Ascending aorta (tissue), 2 donors: ENCODE measurements at places on chromosomes 5 and 9. TPM values are rescaled to one million over a fixed set of nuclear protein-coding genes. Genes with fewer than 3 reads are reported as not detected.

DNA sequence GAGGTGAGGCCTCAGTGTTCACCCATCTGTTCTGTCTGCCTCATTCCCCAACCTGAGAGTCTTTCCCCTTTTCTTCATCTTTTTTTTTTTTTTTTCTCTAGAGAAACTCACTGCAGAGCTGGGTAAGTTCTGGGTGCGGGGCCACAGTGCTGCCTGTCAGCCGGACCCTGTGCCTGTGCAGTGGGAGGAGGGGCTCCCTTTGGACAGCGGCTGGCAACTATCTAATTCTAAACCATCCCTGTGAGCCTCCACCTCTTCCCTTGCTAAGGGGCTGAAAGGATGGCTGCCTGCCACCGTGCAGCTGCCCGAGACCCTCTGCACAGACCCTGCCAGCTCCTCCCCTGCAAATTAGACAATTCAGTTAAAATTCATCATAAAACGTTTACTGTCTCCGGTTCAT, 14.1 kb downstream of the BTNL9 start:
- peaks cover 8% of the 10 kb centered on the region for H3K4me1 ChIP-seq
- H3K4me3 ChIP-seq = no peak overlapping the region
- no peaks in the 10 kb centered on the region for H3K36me3 ChIP-seq
- peaks cover 9% of the 10 kb centered on the region for H3K27me3 ChIP-seq
- H3K27ac ChIP-seq = no peak overlapping the region

CTNNA1 gene
- total RNA-seq = 310 TPM

DNA sequence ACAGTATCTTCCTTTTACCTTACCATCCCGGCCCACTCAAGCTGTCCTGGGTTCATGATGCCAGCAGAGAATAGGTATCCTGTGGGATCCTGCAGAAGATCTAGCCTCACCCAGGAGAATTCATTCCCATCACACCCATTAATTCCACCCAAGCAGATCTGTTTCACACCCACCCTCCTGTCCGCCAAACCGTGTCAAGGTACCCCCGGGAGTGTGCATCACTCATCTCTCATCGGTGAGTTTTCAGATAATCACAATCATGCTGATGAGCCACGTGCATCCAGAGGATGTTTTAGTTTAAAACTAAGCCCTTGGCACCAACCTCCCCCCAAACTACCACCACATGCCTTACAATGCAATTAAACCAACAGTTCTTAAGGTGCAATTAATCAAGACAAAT, 18.8 kb downstream of the ANKH start:
- H3K27me3 ChIP-seq = no peaks in the 10 kb centered on the region
- H3K36me3 ChIP-seq = no peaks in the 10 kb centered on the region
- no peak for DNase-seq
- H3K4me3 ChIP-seq = no peak overlapping the region
- peaks cover 4% of the 10 kb centered on the region for H3K4me1 ChIP-seq

DNA sequence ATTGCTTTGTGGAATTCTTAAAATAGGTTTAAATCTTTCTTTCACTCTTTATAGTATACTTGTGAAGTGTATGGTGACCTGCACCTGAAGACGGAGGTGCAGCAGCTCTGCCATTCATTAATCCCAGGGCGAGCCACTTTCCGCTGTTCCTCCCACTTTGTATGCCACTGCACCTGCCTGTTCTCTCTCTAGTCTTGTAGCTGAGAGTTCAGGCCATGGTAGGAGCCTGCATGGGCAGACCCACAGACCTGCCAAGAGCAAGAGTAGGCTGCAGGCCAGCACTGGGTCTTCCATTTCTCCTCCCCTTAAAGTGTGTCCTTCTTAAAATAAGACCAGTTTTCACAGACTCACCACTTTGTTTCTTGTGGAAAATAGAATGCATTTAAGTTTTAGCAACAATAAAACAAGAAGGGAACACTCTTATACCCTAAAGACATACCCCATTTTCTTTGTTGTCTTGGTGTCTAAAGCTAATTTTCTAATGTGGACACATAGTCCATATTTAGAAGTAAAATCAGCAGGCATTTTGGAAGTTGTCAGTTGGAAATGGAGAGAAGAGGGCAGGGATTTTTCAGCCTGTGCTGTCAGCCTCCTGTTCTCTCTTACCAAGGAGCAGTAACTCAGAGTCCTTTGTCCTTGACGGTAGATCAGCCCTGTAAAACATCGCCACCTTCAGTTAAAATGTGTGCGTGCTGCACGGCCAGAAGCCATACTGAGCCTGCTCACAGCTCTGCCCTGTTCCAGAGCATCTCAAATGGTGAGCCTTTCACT, 103.2 kb downstream of the SNCAIP start:
- H3K27me3 ChIP-seq = no peaks in the 10 kb centered on the region
- H3K36me3 ChIP-seq = no peaks in the 10 kb centered on the region
- no peak overlapping the region for H3K4me3 ChIP-seq
- no peak overlapping the region for H3K27ac ChIP-seq
- no peak for DNase-seq
- H3K4me1 ChIP-seq = no peaks in the 10 kb centered on the region

GRCh38 chr9:126506361-126507317, 107.1 kb upstream of the LMX1B start:
- no peaks in the 10 kb centered on the region for H3K4me1 ChIP-seq
- no peaks in the 10 kb centered on the region for H3K27me3 ChIP-seq
- H3K27ac ChIP-seq = no peak overlapping the region
- H3K4me3 ChIP-seq = no peak overlapping the region

CTNND2 gene
- total RNA-seq = 0.11 TPM

DNA sequence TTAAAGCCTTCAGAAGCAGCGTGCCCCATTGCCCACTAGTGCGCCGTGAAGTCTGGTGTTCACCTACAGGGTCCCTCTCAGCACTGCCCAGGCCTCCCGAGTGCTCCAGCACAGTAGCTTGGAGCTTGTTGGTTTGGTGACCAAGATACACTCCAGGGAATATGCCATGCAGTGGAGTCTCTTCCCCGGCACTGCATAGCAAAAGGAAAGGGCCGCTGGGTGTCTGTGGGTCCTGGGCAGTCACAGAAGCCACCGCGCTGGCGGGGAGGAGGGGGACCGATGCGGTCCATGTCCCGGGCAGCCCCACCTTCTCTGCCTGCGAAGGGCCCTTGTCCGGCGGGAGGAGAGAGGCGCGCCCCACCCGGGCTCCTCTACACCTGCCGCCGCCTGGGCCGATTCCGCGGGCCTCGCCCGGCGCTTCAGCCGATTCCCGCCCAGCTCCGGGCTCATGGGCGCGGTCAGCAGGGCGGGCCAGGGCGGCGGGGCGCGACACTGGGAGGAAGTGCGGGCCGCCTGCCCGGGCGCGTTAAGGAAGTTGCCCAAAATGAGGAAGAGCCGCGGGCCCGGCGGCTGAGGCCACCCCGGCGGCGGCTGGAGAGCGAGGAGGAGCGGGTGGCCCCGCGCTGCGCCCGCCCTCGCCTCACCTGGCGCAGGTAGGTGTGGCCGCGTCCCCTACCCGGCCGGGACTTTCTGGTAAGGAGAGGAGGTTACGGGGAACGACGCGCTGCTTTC, at the start of gene SYK:
Gene SYK, plus strand, starts transcription at position 579 of the 732 bp plus-strand sequence. CDS start 42,080 bp downstream, outside the sequence.
- DNase-seq = peak; percentile 74
- no peaks in the 10 kb centered on the region for H3K36me3 ChIP-seq
- peak within 1 kb of the TSS; percentile 58 for H3K27ac ChIP-seq
- H3K4me3 ChIP-seq = peak within 1 kb of the TSS; percentile 4
- no peaks in the 10 kb centered on the region for H3K27me3 ChIP-seq
- H3K4me1 ChIP-seq = no peaks in the 10 kb centered on the region

ADAMTS12 gene
- 1.4 TPM for total RNA-seq

COL23A1 gene
- 4.3 TPM for total RNA-seq

FAM163B gene
- not detected for total RNA-seq

DNA sequence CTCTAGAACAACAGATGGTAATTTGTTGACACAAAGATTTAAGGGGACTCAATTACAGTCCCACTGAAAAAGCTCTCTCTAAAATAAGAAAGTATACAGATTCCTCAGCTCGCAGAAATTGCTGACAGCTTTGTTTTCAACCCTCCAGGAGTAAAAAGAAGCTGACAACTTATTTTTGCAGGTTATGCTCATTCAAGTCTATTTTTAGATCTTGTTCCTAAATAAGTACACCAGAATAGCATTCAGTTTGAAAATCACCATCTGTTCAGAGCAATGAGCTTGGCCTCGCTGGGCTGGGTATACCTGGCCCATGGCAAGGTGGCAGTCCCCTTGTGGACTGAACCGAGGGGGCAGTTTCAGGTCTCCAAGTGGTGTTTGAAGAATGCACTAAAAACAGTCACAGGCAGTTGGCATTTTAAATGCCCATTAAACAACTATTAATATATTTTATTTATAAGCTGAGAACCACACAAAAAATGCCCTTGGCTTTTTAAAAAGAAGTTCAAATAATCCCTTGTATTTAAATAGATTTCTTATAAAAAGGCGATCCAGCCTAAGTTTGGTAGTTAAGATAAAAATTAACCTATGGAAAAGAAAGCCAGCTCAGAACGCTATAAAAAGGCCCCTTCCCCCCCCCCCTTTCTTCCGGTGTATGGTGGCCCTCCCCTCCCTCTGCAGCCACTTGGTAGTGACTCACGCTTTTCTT, 169.2 kb downstream of the AUH start:
- H3K4me3 ChIP-seq = no peak overlapping the region
- peak; percentile 64 for DNase-seq
- H3K27me3 ChIP-seq = no peaks in the 10 kb centered on the region
- peak overlapping the region; percentile 98 for H3K27ac ChIP-seq
- peaks cover 6% of the 10 kb centered on the region for H3K4me1 ChIP-seq
- H3K36me3 ChIP-seq = no peaks in the 10 kb centered on the region

DNA sequence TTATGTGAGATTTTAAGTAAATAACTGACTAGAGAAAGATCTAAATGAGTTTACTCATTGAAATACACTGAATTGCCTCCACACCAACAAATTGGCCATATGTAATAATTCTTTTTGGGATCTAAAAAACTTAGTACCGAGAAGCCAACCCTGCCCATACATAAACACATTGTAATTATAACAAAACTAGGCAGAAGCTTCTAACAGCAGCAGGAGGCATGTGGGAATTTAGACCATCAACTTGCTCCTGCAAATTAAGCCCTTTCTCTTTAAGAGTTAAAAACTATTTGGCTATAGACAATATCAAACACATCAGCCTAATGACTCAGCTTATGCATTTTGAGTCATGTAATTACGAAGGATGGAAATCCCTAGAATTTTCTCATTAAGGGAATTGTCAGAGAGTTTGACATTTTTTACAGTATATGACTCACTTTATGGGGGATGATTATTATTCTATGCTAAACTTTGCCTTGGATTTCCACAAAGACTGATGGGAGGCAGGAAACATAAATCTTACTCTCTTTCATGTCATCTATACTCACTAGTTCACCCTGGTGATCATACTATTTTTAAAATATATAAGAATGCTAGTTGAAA, 1.0 kb downstream of the IL7R start:
- no peak for DNase-seq
- no peaks in the 10 kb centered on the region for H3K36me3 ChIP-seq
- no peak overlapping the region for H3K4me3 ChIP-seq
- no peaks in the 10 kb centered on the region for H3K27me3 ChIP-seq
- no peaks in the 10 kb centered on the region for H3K4me1 ChIP-seq

GRCh38 chr9:87898151-87898550, 15.5 kb downstream of the SPATA31E1 start:
- no peak overlapping the region for H3K4me3 ChIP-seq
- H3K27me3 ChIP-seq = no peaks in the 10 kb centered on the region
- H3K27ac ChIP-seq = no peak overlapping the region
- no peaks in the 10 kb centered on the region for H3K4me1 ChIP-seq

GRCh38 chr5:36177154-36177553, 25.2 kb downstream of the SKP2 start:
- DNase-seq = no peak
- H3K36me3 ChIP-seq = peaks cover 29% of the 10 kb centered on the region
- no peaks in the 10 kb centered on the region for H3K27me3 ChIP-seq
- no peak overlapping the region for H3K27ac ChIP-seq

GRCh38 chr5:179268966-179269693, 76.1 kb downstream of the ADAMTS2 start:
- no peaks in the 10 kb centered on the region for H3K27me3 ChIP-seq
- peak overlapping the region; percentile 70 for H3K27ac ChIP-seq
- DNase-seq = peak; percentile 55
- peaks cover 22% of the 10 kb centered on the region for H3K4me1 ChIP-seq

TICAM2 gene
- 0.53 TPM for total RNA-seq

DNA sequence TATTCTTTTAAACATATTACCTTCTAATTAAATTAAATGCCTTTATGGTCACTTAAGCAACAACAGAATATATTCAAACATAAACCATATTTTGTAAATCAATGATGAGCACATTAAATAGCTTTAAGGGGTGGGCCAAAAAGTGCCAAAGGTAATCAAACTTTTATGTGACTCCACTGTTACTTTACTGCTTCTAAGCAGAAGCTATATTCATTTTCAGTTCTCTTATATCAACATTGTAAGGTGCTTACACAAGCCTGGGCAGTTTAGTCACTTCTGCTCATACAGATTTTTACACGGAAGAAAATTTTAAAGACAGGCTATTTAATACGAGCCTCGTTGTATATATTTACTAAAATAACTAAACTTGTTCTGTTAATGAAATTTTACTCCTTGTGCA, 29.9 kb downstream of the RFX3 start:
- no peak overlapping the region for H3K27ac ChIP-seq
- no peaks in the 10 kb centered on the region for H3K27me3 ChIP-seq
- H3K36me3 ChIP-seq = no peaks in the 10 kb centered on the region
- no peak for DNase-seq
- no peaks in the 10 kb centered on the region for H3K4me1 ChIP-seq

DNA sequence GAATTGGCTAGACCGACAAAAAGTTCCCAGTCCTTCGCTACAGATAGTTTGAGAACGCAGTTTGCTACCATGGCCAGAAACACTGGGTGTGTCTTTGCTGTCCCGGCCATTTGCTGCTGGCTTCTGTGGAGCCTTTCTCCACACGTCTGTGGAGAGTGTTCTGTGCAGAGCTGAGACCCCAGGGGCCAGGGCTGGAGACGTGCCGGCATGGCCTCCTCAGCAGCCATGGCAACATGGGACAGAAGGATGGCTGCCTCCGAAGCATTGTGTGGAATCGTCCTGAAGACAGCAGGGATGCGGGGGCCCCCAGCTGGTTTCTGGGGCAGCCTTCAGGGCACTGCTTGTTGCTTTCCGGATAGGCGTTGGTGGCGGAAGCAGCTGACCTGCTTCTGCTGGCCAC, 142.8 kb downstream of the GADD45G start:
- DNase-seq = no peak
- H3K27me3 ChIP-seq = no peaks in the 10 kb centered on the region
- H3K4me3 ChIP-seq = no peak overlapping the region
- H3K4me1 ChIP-seq = no peaks in the 10 kb centered on the region

IL13 gene
- total RNA-seq = not detected

DMGDH gene
- total RNA-seq = 0.75 TPM

DNA sequence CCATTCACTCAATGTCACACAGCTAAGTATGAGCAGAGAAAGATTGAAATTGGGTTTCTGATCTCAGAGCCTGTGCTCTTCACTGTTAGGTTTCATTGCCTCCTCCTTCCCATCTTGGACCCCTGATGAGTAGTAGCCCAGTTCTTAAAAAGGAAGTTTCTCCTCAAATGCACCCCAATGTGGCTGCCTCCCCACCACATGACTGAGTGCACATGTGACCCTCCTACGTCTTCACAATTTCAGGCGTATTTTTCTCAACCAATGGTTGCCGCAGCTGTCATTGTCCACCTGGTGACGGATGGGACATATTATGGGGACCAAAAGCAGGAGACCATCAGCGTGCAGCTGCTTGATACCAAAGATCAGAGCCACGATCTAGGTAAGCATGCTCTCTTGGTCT, 178.5 kb downstream of the PAPPA start:
- no peaks in the 10 kb centered on the region for H3K27me3 ChIP-seq
- no peak for DNase-seq
- H3K4me3 ChIP-seq = no peak overlapping the region
- no peak overlapping the region for H3K27ac ChIP-seq
- H3K4me1 ChIP-seq = no peaks in the 10 kb centered on the region
- no peaks in the 10 kb centered on the region for H3K36me3 ChIP-seq

AFF4 gene
- total RNA-seq = 63.0 TPM

- DNase-seq = no peak
- no peak overlapping the region for H3K27ac ChIP-seq
- no peaks in the 10 kb centered on the region for H3K4me1 ChIP-seq
- no peak overlapping the region for H3K4me3 ChIP-seq
- H3K36me3 ChIP-seq = no peaks in the 10 kb centered on the region
These were observed 16.2 kb upstream of the TJP2 start for GRCh38 chr9:69157751-69158466.
